ENCODE measurements at places on chromosomes 3 and 15.

- DNase-seq: no peak
These were observed 6.6 kb downstream of the TP63 start for GRCh38 chr3:189637750-189638149.

- DNase-seq: no peak
These were observed 276.5 kb downstream of the TBL1XR1 start for GRCh38 chr3:176920766-176921160.

DNA sequence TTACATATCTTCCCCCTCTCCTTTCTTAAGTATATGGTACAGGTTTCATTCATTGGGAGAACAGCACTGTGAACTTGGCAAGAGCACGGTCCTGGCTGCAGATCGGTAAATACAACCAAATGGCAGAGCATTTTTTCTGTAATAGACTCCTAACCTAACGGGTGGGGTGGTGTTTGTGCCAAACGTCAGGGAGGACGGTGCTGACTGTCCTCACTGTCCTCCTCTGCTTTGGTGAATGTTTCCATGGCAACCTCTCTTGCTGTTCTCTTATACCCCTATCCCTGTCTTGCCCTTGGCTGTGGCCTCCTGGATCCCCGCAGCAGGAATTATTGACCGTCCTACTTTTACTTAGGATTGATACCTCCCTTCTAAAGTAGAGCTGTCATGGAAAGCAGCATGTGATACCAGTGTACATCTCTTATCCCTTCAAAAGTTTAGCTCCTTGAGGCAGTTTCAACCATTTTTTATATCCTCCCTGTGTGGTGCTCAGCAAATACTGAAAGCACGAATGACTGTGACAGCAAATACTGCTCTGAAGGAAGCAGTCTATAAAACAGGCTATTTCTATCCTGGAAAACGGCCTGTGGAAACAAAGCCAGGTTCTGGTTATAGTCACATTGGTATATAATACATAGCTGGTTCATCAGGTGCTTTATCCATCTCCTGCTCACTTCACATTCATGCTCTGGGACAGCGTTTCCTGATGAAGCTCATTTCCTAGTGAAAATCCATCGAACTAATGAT is 275.4 kb upstream of the C2CD4B start:
- no peak for DNase-seq

GRCh38 chr15:67066959-67067853 is 1.8 kb downstream of the SMAD3 start:
- DNase-seq: no peak

DNA sequence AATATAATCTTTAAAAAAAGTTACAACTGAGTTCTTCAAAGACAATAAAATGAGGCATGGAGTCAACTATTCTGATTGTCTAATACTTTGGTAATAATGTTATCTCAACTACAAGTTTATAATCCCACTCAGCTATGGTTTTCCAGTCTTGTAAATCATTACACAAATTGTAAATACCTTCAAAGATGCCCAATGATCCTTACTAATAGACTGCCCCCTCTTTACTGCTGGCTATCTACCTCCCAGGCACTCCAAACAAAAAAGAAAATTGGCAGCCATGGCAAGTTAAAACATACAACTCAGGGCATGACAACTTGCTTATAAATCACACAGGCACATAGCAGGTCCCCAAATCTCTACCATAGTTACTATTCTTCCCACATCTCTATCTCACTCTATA is 58.5 kb downstream of the ZNF280D start:
- DNase-seq: no peak

DNA sequence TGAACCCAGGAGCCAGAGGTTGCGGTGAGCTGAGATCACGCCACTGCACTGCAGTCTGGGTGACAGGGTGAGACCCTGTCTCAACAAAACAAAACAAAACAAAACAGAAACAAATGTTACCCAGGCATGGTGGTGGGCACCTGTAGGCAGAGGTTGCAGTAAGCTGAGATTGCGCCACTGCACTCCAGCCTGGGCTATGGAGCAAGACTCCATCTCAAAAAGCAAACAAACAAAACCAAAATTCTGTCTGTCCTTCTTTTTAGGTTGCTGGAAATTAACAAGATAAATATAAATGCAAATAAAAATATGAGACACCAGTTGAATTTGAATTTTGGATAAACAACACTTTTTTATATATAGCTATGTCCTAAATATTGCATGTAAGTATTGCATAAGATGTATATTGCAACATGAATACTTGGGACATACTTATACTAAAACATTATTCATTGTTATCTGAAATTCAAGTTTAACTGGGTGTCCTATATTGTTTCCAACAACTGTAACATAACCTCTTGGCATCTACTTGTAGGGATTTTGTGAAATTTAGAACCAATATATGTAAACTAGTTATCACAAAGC is 4.7 kb upstream of the CEP97 start:
- DNase-seq: no peak

DNA sequence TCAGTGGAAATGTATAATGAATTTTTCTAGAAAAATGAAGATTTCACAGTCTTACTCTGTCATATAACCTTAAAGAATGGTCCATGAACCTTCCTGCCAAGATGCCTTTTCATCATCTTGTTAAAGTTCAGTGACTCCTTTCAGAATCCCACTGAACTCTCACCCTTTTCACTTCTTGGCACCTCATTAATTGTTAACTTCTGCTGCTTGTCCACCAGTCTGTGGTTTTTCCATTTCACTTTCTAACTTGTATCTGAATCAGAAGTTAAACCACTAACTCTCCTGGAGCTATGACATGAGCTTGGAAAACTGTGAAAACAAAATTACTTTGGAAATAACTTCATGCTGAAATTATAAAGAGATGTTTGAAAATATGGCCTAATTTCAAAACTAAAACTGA is 281.2 kb upstream of the ALCAM start:
- DNase-seq: no peak

- DNase-seq: no peak
These were observed 89.4 kb upstream of the ABHD17C start for GRCh38 chr15:80605591-80606150.

DNA sequence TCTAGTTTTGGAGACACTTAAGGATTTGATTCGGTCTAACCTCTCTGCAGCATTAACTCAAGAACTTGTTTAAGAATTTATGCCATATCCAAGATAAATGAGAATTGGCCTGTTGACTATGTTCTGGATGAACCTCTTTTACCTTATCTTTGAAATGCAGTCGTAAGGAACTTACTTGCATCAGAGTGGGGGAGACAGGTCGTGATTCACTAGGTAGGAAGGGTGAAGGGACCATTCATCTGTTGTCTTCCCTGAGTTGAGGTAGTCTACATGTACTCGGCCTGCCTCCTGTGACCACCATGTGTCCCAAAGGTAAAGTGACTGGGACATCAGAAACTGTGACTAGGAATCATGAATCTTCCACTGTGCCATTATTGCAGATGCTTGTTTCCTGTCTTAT is 248.0 kb upstream of the P2RY1 start:
- no peak for DNase-seq

GRCh38 chr3:46019707-46020106 is 7.6 kb downstream of the XCR1 start:
- no peak for DNase-seq

DNA sequence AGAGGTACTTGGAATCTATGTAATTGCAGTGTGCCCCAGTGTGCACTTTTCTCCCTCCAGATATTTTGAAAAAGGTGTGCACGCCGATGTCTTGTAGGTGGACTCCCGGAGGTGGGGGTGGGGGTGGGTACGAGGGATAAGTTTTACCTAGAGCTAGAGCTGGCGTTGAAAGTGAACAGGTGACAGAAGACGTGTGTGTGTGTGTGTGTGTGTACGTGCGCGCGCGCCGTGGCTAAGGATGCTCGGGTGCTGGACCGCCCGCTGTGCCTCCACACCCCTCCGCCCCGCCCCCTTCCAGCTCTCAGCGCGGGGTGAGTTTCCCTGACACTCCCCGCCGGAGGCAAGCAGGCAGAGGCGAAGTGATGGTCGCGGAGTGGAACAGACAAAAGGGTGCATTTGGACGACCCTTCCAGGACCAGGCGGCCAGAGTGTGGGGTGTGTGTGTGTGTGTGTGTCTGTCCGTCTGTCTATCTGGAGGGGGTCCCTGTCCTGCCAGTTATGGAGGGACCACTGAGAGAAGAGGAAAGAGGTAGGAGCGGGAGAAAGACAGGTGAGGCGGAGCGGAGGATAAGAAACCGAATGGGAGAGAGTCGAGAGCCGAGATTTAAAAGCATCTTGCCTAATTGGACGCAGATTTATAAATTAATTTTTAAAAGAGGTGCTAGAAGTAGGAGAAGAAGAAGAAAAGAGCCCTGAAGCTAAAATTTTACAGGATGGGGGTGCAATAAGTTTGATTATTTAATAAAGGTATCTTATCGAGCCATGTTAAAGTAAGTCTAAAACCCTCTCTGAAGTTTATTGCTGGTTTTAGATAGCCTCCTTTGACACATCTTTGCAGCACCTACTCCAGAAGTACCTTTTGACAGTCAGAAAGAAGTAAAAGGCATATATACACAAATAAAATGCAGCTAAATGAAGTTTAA is 335.8 kb upstream of the THRB start:
- no peak for DNase-seq

GRCh38 chr3:38131621-38132369 is 5.1 kb downstream of the ACAA1 start:
- no peak for DNase-seq

- no peak for DNase-seq
These were observed 2.5 kb downstream of the RCCD1 start for GRCh38 chr15:90957031-90957790.

DNA sequence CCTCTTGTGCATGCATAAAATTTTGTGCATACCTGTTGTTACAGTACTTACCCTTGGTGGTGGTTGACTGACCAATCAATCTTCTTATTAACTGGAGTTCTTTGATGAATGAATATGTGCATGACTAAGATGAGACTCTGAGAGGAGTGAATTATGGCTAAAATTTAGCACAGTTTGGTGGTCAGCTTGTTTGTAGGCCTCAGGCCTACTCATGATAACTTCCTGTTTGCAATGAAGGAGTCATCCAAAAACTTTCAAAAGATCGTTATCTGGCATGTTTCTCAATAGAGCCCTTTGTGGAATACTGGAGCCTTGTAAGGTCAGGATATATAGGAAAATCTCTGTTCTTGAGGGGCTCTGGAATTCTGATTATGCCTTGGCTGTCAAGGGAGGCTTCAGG is 66.5 kb downstream of the LEKR1 start:
- peak; percentile 31 for DNase-seq

GRCh38 chr3:44098656-44099415 is 142.8 kb upstream of the TOPAZ1 start:
- no peak for DNase-seq

DNA sequence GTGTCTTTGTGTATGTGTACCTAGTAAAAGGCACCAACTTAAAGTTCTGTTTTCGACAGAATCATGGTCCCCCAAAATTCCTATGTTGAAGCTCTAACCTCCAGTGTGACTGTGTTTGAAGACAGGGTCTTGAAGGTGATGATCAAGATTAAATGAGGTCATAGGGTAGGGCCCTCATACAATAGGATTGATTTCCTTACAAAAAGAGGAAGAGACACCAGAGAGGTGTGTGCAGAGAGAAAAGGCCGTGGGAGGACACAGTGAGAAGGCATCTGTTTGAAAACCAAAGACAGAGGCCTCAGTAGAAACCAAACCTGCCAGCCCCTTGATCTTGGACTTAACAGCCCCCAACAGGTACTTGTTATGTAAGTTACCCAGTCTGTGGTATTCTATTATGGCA is 52.0 kb upstream of the CORO2B start:
- DNase-seq: no peak

DNA sequence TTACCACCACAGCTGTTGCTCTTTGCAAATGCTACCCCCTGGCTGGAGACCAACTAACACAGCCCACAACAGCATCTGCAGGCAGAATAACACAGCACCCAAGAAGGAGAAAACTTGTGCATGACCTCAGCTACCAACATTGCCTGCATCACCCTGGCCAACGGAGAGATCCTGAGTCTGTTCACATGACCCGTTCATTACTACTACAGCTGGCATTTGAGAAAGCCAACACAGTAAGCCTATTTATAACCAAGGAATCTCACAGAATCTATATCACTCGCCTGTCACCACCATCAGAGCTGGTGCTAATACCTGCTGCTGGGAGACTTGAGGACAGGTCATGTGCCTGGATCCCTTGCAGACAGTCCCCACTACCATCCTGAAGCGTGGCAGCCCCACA is 215.2 kb downstream of the POLQ start:
- no peak for DNase-seq

DNA sequence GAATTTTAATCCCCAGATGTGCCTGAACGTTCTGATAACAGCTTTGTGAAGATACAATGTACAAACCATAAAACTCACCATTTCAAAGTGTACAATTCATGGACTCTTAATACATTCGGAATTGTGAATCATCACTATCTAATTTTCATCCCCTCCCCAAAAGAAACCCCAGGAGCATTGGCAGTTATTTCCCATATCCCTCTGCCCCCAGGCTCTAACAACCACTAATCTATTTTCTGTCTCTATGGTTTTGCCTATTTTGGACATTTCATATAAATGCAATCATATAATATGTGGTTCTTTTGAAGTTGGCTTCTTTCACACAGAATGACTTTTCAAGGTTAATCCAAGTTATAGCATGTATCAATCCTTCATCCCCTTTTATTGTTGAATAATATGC is 25.3 kb downstream of the PRICKLE2 start:
- DNase-seq: no peak

GRCh38 chr15:74542166-74543042 is 1.4 kb downstream of the ARID3B start:
- DNase-seq: no peak

GRCh38 chr3:25531971-25532370 is 103.9 kb downstream of the RARB start:
- no peak for DNase-seq

GRCh38 chr3:171900446-171900845 is 57.3 kb downstream of the TMEM212 start:
- no peak for DNase-seq

DNA sequence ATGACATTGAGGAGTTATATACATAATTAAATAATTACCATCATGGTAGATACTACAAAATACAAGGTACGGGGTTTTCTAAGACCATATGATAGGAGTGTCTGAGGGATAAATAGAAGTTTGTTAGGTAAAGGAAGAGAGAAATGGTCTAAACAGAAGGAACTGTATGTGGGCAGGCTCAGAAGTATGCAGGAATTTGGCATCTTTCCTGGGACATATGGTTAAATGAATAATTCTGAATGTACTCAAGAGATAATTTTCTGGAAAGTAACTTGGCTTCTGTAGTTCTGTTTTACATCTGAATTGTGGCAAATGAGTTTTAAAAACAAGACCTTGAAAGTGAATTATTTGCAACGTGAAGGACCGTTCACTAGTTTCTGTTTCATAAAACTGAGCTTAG is 17.5 kb downstream of the LMCD1 start:
- no peak for DNase-seq

- DNase-seq: peak; percentile 83
These were observed 34.5 kb downstream of the PRICKLE2 start for GRCh38 chr3:64190517-64191515.
